CD8-positive, alpha-beta memory T cell (primary cell): ENCODE measurements at places on chromosomes 3 and 15. TPM values are rescaled to one million over a fixed set of nuclear protein-coding genes. Genes with fewer than 3 reads are reported as not detected.

- no peaks in the 10 kb centered on the region for H3K4me1 ChIP-seq
- H3K27me3 ChIP-seq = no peaks in the 10 kb centered on the region
- no peak overlapping the region for H3K27ac ChIP-seq
These were observed 171.6 kb downstream of the CD47 start for GRCh38 chr3:107919239-107919638.

GRCh38 chr3:38541806-38542205 is 45.7 kb downstream of the EXOG start:
- H3K27me3 ChIP-seq = no peaks in the 10 kb centered on the region
- no peaks in the 10 kb centered on the region for H3K36me3 ChIP-seq
- H3K27ac ChIP-seq = no peak overlapping the region
- DNase-seq = no peak
- H3K4me3 ChIP-seq = no peak overlapping the region

Gene TMEM212
- not detected for total RNA-seq

DNA sequence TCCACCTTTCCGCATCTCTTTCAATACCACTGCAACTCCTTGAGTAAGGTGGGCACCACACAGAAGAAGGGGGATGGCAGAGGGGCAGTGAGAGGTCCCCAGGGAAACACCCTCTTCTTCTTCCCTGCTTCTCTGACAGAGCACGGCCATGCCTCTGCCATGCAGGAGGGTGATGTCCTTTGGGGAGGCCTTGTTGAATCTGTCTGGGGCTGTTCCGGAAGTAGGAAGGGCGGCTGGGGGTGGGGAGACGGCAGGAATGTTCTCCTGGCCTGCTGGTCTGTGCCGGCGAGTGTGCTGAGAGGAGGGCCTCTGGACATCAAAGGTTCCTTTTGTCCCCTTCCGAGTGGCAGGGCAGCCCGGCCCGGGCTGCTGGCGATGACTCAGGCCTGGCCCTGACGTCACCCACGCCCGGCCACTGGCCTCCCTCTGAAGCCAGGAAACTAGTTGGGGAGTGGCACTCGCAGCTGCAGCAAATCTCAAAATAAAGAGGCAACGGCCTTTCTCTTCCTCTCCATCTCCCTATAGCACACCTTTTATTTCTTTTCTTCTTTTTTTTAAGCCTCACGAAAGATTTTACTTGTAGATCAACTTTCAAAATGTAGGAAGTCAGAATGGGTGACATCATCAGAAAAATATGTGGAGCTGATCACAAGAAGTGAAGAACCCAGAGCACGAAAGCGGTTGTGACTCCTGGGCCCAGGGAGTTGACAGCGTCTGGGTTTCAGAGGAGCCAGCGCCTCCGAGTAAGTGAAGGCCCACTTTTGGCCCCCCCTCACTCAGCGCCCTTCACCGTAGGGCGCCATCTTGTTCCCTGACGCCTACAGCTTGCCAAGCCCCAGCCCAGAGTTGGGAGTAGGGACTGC is at the start of gene ZBTB38:
TSS of gene ZBTB38 (plus strand) at position 443 of the 863 bp plus-strand sequence. CDS start 73,885 bp downstream, outside the sequence.
- no peak for DNase-seq
- H3K36me3 ChIP-seq = no peaks in the 10 kb centered on the region
- no peaks in the 10 kb centered on the region for H3K27me3 ChIP-seq
- peak within 1 kb of the TSS; percentile 61 for H3K27ac ChIP-seq

Gene TOP2B
- 98.6 TPM for total RNA-seq

Gene CD86
- 1.2 TPM for total RNA-seq

- H3K27ac ChIP-seq = peak overlapping the region; percentile 94
- no peaks in the 10 kb centered on the region for H3K27me3 ChIP-seq
- no peak for DNase-seq
- peak overlapping the region; percentile 99 for H3K4me3 ChIP-seq
- H3K4me1 ChIP-seq = peaks cover 38% of the 10 kb centered on the region
- no peaks in the 10 kb centered on the region for H3K36me3 ChIP-seq
These were observed 1.1 kb downstream of the SEC11A start for GRCh38 chr15:84714821-84715220.

DNA sequence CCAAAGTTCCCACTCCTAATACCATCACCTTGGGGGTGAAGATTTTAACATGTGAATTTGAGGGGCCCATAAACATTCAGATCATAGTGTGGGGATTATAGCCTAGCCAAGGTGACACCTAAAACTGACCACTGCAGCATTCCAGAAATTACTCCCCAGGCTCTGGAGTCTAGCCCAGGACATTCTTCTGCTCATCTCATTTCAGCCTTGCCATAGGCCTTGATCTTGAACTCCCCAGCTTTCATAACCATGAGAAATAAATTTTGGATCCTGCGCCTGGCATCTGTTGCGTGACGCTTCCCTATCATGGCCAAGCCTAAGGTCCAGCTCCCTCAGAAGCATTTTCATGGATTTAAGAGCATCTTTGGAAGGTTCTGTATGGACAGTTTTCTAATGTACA is 502.9 kb upstream of the THBS1 start:
- no peaks in the 10 kb centered on the region for H3K4me1 ChIP-seq
- no peak overlapping the region for H3K4me3 ChIP-seq
- no peak overlapping the region for H3K27ac ChIP-seq
- H3K27me3 ChIP-seq = no peaks in the 10 kb centered on the region
- H3K36me3 ChIP-seq = no peaks in the 10 kb centered on the region

GRCh38 chr15:29665444-29666003 is 156.7 kb downstream of the TJP1 start:
- no peak overlapping the region for H3K4me3 ChIP-seq
- H3K27me3 ChIP-seq = no peaks in the 10 kb centered on the region
- no peak for DNase-seq
- H3K27ac ChIP-seq = no peak overlapping the region
- no peaks in the 10 kb centered on the region for H3K4me1 ChIP-seq

GRCh38 chr3:169644750-169645149 is 18.8 kb downstream of the MECOM start:
- DNase-seq = no peak
- no peak overlapping the region for H3K4me3 ChIP-seq
- no peaks in the 10 kb centered on the region for H3K27me3 ChIP-seq
- H3K36me3 ChIP-seq = no peaks in the 10 kb centered on the region
- no peak overlapping the region for H3K27ac ChIP-seq
- H3K4me1 ChIP-seq = no peaks in the 10 kb centered on the region

Gene PIK3CA
- 19.5 TPM for total RNA-seq

Gene MYLK
- total RNA-seq = 0.09 TPM

DNA sequence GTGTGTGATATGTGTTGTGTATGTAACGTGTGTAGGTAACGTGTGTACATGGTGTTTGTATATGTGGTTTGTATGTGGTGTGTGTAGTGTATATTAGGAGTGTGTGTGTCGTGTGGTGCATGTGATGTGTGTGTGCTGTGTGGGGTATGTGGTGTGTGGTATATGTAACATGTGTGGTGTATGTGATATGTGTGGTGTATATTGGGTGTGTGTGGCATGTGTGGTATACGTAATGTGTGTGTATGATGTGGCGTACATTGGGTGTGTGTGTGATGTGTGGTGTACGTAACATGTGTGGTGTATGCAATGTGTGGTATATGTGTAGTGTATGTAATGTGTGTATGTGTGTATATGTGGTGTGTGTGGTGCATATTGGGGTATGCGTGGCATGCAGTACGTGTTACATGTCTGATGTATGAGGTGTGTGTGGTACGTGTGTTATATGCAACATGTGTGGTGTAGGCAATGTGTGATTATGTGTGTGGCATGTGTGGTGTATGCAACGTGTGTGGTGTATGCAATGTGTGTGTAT is 41.2 kb downstream of the ARRDC4 start:
- H3K27me3 ChIP-seq = no peaks in the 10 kb centered on the region
- DNase-seq = no peak
- no peak overlapping the region for H3K27ac ChIP-seq
- no peaks in the 10 kb centered on the region for H3K4me1 ChIP-seq
- H3K36me3 ChIP-seq = no peaks in the 10 kb centered on the region
- no peak overlapping the region for H3K4me3 ChIP-seq

GRCh38 chr3:31502803-31503221 is 29.9 kb upstream of the STT3B start:
- no peaks in the 10 kb centered on the region for H3K27me3 ChIP-seq
- no peaks in the 10 kb centered on the region for H3K36me3 ChIP-seq
- H3K4me1 ChIP-seq = peaks cover 21% of the 10 kb centered on the region
- DNase-seq = peak; percentile 38
- H3K27ac ChIP-seq = no peak overlapping the region
- no peak overlapping the region for H3K4me3 ChIP-seq

DNA sequence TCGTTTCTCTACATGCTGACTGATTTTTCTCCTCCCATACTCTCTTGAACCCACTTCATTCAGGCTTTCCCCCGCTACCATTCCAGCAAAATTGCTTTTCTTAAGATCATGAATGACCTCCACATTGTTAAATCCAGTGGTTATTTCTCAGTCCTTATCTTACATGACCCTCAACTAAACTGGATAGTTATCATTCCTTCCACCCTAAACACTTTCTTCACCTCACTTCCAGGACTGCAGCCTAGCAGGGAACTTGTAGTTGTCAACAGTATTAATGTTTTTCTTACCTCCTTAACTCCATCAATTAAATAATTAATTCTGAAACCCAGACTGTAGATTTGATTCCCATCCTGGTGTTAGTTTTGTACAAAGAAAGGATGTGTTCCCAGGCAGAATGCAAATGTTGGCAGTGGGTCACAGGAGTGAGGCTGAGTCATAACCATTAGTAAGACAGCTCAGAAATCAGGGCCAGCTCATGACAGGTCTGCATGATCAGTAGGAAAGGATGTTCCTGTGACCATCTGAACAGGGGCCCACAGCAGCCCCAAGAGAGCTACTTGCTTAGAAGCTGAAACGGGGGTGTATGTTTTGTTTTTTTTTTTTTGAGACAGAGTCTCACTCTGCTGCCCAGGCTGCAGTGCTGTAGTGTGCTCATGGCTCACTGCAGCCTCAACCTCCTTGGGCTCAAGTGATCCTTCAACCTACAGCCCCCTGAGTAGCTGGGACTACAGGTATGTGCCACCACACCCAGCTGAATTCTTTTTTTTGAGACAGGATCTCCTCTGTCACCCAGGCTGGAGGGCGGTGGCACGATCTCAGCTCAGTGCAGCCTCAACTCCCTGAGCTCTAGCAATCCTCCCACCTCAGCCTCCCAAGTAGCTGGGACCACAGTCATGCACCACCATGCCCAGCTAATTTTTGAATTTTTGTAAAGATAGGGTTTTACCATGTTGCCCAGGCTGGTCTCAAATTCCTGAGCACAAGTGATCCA is 9.1 kb downstream of the BCL2L10 start:
- H3K27me3 ChIP-seq = peaks cover 7% of the 10 kb centered on the region
- no peak overlapping the region for H3K4me3 ChIP-seq
- no peaks in the 10 kb centered on the region for H3K4me1 ChIP-seq

DNA sequence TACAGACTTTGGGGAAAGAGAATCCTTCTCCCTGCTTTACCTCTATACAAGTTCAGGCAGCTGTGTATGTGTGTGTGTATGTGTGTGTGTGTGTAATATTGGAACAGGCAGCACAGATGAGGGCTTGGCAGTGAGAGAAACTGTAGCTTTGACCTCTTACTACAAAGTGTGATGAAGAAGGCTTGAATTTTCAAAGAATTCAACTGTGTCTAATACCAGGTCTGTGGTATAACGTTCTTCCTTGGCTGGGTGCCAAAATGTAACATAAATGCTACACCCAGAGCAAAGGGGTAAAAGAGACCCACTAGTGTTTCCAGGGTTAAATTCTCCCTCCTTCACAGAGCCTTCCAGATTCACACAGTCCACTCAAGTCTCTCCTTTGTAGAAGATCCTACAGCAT is 51.1 kb downstream of the CHST2 start:
- DNase-seq = no peak
- H3K27me3 ChIP-seq = no peaks in the 10 kb centered on the region
- peak overlapping the region; percentile 12 for H3K4me3 ChIP-seq
- H3K36me3 ChIP-seq = no peaks in the 10 kb centered on the region
- H3K27ac ChIP-seq = no peak overlapping the region
- peaks cover 68% of the 10 kb centered on the region for H3K4me1 ChIP-seq

GRCh38 chr3:39275052-39275451 is 4.8 kb downstream of the CX3CR1 start:
- no peaks in the 10 kb centered on the region for H3K27me3 ChIP-seq
- H3K4me1 ChIP-seq = peaks cover 18% of the 10 kb centered on the region
- DNase-seq = no peak
- H3K4me3 ChIP-seq = no peak overlapping the region
- H3K27ac ChIP-seq = no peak overlapping the region

- H3K4me1 ChIP-seq = peaks cover 37% of the 10 kb centered on the region
- H3K27ac ChIP-seq = no peak overlapping the region
- no peaks in the 10 kb centered on the region for H3K36me3 ChIP-seq
- DNase-seq = no peak
- H3K4me3 ChIP-seq = peak overlapping the region; percentile 27
These were observed 179.6 kb downstream of the OR4M2 start for GRCh38 chr15:22259881-22260421.

GRCh38 chr3:134258761-134259347 is 8.2 kb upstream of the RYK start:
- no peaks in the 10 kb centered on the region for H3K4me1 ChIP-seq
- H3K27me3 ChIP-seq = no peaks in the 10 kb centered on the region
- H3K36me3 ChIP-seq = no peaks in the 10 kb centered on the region
- DNase-seq = no peak
- H3K4me3 ChIP-seq = no peak overlapping the region

- no peak overlapping the region for H3K27ac ChIP-seq
- H3K36me3 ChIP-seq = peaks cover 5% of the 10 kb centered on the region
- H3K27me3 ChIP-seq = no peaks in the 10 kb centered on the region
- no peak for DNase-seq
These were observed 56.7 kb upstream of the LMOD3 start for GRCh38 chr3:69178838-69179739.

GRCh38 chr15:41987925-41988275 is 15.5 kb upstream of the EHD4 start:
- H3K36me3 ChIP-seq = no peaks in the 10 kb centered on the region
- H3K4me3 ChIP-seq = no peak overlapping the region
- H3K27me3 ChIP-seq = no peaks in the 10 kb centered on the region
- no peak overlapping the region for H3K27ac ChIP-seq
- DNase-seq = no peak

Gene ECT2
- 32.9 TPM for total RNA-seq
